Adrenal gland (tissue), 19 donors: ENCODE measurements at places on chromosomes 11 and 22.

- H3K27me3 ChIP-seq, result no peaks in the 10 kb centered on the region
- no peaks in the 10 kb centered on the region for H3K4me1 ChIP-seq
- H3K4me3 ChIP-seq, result no peak overlapping the region
These were observed 2286.3 kb upstream of the RAG2 start for GRCh38 chr11:38884145-38884865.

GRCh38 chr22:29693161-29693560 lies 26.6 kb upstream of the CABP7 start:
- DNase-seq, result no peak
- peaks cover 21% of the 10 kb centered on the region for H3K4me1 ChIP-seq
- H3K27ac ChIP-seq, result no peak overlapping the region
- H3K36me3 ChIP-seq, result peaks cover 13% of the 10 kb centered on the region
- no peaks in the 10 kb centered on the region for H3K27me3 ChIP-seq
- H3K4me3 ChIP-seq, result no peak overlapping the region

- no peak overlapping the region for H3K27ac ChIP-seq
- H3K4me1 ChIP-seq, result peaks cover 33% of the 10 kb centered on the region
- no peak for DNase-seq
- no peaks in the 10 kb centered on the region for H3K27me3 ChIP-seq
These were observed 45.3 kb downstream of the EXT2 start for GRCh38 chr11:44140805-44141204.

DNA sequence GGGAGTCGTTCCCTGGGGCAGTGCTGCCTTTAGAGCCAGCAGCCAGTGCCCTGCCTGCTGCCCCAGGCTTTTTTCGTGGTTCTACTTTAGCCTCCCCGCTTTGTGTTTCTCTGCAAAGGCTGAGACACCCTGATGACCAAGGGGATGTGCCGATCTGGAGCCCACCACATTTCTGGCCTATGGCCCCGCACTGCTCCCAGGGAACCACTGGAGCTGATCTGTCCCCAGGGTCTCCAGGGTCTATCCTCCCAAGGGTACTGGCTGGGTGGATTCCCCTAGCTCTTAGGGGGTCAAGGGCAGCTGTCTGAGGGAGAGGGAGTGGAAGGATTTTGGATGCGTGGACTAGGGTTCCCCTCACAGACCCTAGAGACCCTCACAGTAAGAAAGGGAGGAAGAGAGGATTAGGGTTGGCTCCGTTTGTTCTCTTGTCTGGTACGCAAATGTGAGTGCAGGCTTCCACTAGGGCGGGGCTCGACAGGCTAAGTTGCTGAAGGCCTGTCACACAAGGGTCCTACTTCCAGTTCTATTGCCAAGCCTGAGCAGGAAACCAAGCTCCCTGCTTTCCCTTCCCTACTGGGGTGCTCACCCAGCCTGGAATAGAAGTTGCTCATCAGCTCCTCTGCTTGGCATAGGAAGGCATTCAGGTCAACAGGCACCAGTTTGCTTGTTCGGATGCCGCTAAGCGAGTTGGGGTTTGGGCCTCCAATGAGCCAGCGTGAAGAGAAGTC lies 19.3 kb downstream of the TREH start:
- H3K4me3 ChIP-seq, result no peak overlapping the region
- H3K36me3 ChIP-seq, result no peaks in the 10 kb centered on the region
- H3K4me1 ChIP-seq, result peaks cover 4% of the 10 kb centered on the region

DNA sequence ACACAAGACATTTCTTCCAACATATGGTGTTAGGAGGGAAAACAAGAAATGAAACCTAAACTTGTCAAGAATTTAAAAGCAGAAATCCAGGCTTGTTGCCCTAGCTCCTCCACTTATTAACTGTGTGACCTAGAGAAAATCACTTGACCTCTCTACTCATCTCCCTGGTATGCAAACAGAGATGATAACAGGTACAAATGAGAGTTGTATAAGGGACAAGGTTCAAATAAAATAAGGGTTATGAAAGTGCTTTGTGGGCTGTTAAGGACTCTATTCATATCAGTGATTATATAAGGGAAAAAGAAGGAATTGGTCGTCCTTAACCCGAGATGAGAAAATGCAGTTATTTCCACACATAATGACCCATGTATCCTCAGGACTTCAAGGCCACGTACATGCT lies 372.7 kb upstream of the TENM4 start:
- H3K4me3 ChIP-seq, result no peak overlapping the region
- no peaks in the 10 kb centered on the region for H3K4me1 ChIP-seq
- H3K27me3 ChIP-seq, result no peaks in the 10 kb centered on the region
- no peak overlapping the region for H3K27ac ChIP-seq

DNA sequence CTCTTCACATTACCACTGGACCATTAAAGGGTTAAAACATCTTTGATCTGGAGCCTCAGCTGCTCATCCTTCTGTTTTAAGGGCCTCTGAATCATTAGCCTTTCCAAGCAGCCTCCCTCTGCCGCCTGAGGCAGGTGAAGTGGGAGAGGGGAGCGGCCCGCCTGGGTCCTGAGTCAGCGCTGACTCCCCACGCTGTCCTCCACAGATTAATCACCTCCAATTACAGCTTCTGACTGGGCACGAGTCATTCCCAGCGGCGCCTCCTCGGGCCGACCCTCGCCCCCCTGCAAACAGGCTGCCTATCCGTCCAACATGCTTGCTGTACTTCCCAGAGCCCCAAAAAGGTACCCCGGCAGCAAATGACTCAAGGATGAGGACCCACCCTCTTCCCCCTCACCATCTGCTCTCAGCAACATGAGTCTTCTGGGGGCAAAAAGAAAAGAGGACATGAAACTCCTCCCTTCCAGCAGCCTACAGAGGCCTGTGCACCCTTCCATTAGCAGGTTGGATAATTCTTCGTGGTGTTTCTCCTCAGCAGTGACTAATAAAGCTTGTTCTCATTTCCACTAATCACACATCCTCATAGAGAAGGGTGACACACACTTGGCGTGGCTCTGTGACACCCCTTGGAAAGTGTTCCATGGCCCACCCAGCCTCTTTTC lies 44.3 kb upstream of the JAM3 start:
- H3K27ac ChIP-seq, result no peak overlapping the region
- H3K27me3 ChIP-seq, result no peaks in the 10 kb centered on the region
- no peak overlapping the region for H3K4me3 ChIP-seq
- no peak for DNase-seq

GRCh38 chr11:36534276-36534840 lies 24.3 kb upstream of the TRAF6 start:
- no peak overlapping the region for H3K4me3 ChIP-seq
- DNase-seq, result no peak
- H3K27me3 ChIP-seq, result no peaks in the 10 kb centered on the region
- H3K36me3 ChIP-seq, result no peaks in the 10 kb centered on the region
- H3K27ac ChIP-seq, result no peak overlapping the region
- H3K4me1 ChIP-seq, result no peaks in the 10 kb centered on the region

GRCh38 chr11:47216121-47216798 lies 1.5 kb downstream of the DDB2 start:
- DNase-seq, result peak; percentile 80
- H3K4me3 ChIP-seq, result no peak overlapping the region
- no peaks in the 10 kb centered on the region for H3K27me3 ChIP-seq

- DNase-seq, result no peak
- no peak overlapping the region for H3K4me3 ChIP-seq
- H3K4me1 ChIP-seq, result no peaks in the 10 kb centered on the region
- peaks cover 26% of the 10 kb centered on the region for H3K27me3 ChIP-seq
- H3K27ac ChIP-seq, result no peak overlapping the region
- no peaks in the 10 kb centered on the region for H3K36me3 ChIP-seq
These were observed 6.8 kb upstream of the IL17REL start for GRCh38 chr22:50019316-50019715.

GRCh38 chr22:23177197-23177596 lies 3.1 kb upstream of the BCR start:
- H3K36me3 ChIP-seq, result no peaks in the 10 kb centered on the region
- H3K27me3 ChIP-seq, result no peaks in the 10 kb centered on the region
- peaks cover 28% of the 10 kb centered on the region for H3K4me1 ChIP-seq
- H3K27ac ChIP-seq, result no peak overlapping the region
- DNase-seq, result no peak
- no peak overlapping the region for H3K4me3 ChIP-seq

DNA sequence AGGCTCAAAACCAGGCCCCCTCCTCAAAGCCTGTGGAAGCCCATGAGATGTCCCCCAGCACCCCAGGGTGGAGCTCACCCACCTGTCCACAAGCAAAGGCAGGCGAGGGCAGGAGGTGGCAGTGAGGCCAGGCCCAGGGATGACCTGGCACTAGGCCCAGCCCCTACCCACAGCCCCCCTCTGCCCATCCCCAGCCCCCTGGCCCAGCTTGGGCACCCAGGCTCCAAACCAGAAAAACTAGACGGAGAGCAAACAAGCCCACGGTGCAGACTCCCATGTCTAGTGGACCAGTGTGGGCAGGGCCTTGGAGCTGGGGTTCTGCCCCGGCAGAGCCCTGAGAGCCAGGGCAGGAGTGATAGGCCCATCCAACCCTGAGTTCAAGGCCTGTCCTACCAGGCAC lies 16.9 kb upstream of the TBX1 start:
- H3K27me3 ChIP-seq, result no peaks in the 10 kb centered on the region
- no peak overlapping the region for H3K27ac ChIP-seq
- no peaks in the 10 kb centered on the region for H3K36me3 ChIP-seq

DNA sequence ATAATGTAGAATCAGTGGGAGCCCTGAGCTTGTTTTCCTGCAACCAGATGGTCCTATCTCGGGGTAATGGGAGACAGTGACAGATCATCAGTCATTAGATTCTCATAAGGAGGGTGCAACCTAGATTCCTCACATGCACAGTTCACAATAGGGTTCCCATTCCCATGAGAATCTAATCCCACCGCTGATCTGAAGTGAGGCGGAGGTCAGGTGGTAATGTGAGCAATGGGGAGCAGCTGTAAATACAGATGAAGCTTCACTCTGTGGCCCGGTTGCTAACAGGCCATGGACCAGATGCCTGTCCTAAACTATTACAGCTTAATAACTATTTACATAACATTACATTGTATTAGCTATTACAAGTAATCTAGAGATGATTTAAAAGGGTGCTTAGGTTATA lies 17.0 kb downstream of the DIXDC1 start:
- no peak overlapping the region for H3K4me3 ChIP-seq
- H3K27me3 ChIP-seq, result no peaks in the 10 kb centered on the region
- no peak overlapping the region for H3K27ac ChIP-seq
- no peak for DNase-seq
- peaks cover 8% of the 10 kb centered on the region for H3K4me1 ChIP-seq
- no peaks in the 10 kb centered on the region for H3K36me3 ChIP-seq

DNA sequence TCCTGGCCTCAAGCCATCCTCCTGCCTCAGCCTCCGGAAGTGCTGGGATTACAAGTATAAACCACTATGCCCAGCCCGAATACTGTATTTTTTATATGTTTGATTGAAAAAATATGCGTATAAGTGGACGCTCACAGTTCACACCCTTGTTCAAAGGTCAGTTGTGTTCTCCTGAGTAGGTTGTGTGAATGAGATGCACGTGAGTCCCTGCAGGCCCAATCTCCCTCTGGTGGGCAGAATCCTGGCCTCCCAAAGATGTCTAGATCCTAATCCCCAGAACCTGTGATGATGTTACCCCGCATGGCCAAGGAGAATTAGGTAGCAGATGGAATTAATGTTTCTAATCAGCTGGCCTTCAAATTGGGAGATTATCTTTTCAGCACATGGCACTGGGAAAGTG lies 41.9 kb downstream of the CTTN start:
- DNase-seq, result no peak
- no peak overlapping the region for H3K27ac ChIP-seq
- H3K4me3 ChIP-seq, result no peak overlapping the region

- no peak overlapping the region for H3K4me3 ChIP-seq
- H3K36me3 ChIP-seq, result no peaks in the 10 kb centered on the region
- DNase-seq, result no peak
- H3K4me1 ChIP-seq, result no peaks in the 10 kb centered on the region
- H3K27ac ChIP-seq, result no peak overlapping the region
These were observed 331.1 kb upstream of the B3GAT1 start for GRCh38 chr11:134742956-134743819.

- no peaks in the 10 kb centered on the region for H3K36me3 ChIP-seq
- peaks cover 21% of the 10 kb centered on the region for H3K27me3 ChIP-seq
- H3K4me1 ChIP-seq, result no peaks in the 10 kb centered on the region
- no peak for DNase-seq
These were observed 42.2 kb downstream of the WNT7B start for GRCh38 chr22:45934659-45935341.

GRCh38 chr11:3816673-3817072 lies 8.3 kb downstream of the PGAP2 start:
- no peak overlapping the region for H3K27ac ChIP-seq
- H3K36me3 ChIP-seq, result no peaks in the 10 kb centered on the region
- H3K27me3 ChIP-seq, result no peaks in the 10 kb centered on the region
- DNase-seq, result no peak

DNA sequence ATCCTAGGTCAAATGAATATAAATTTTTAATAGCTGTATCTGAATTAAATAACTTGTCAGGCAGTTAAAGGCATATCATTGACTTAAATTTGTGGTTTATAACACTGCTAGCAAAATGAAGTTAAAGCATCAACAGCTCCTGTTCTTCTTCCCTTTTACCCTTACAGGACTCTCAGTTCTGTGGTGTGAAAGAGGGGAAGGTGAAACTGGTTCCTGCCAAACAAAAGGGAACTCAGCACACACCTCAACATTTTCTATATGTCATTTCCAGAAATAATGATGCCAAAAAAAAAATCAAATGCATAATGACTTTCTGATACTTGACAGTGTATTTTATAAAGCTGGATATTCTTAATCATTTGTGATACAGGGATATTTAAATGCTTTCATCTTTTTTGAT lies 21.2 kb downstream of the ARL14EP start:
- no peaks in the 10 kb centered on the region for H3K27me3 ChIP-seq
- H3K27ac ChIP-seq, result no peak overlapping the region
- H3K36me3 ChIP-seq, result no peaks in the 10 kb centered on the region
- no peak for DNase-seq
- H3K4me1 ChIP-seq, result no peaks in the 10 kb centered on the region

DNA sequence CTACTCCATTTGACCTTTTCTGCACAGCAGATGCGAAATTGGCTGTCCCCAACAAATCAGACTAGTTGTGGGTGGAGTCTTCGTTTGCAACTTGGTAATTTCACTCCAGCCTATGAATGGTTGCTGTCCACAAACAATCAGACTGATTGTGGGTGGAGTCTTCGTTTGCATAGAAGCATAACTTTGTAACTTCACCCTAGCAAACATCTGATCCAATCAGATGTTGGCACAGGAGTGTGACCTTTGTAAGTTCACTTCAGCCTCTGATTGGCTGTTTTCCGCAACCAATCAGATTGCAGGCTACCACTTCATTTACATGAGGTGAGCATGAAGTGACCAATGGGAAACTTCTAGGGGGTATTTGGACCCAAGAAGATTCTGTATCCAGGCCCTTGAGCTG lies 16.3 kb upstream of the CABP2 start:
- H3K4me3 ChIP-seq, result no peak overlapping the region
- H3K4me1 ChIP-seq, result no peaks in the 10 kb centered on the region
- H3K27me3 ChIP-seq, result no peaks in the 10 kb centered on the region

- H3K36me3 ChIP-seq, result no peaks in the 10 kb centered on the region
- no peak overlapping the region for H3K4me3 ChIP-seq
- H3K4me1 ChIP-seq, result no peaks in the 10 kb centered on the region
- no peak overlapping the region for H3K27ac ChIP-seq
These were observed 26.2 kb upstream of the LDLRAD3 start for GRCh38 chr11:35917676-35918075.
